Fibroblast of lung (primary cell): ENCODE measurements at places on chromosomes 6 and 20. TPM values are rescaled to one million over a fixed set of nuclear protein-coding genes. Genes with fewer than 3 reads are reported as not detected.

CAP2 gene
- 2.6 and 8.6 TPM in 2 replicates for total RNA-seq

GRCh38 chr20:24164360-24164759 lies 175.8 kb upstream of the GGTLC1 start:
- H3K36me3 ChIP-seq = no peaks in the 10 kb centered on the region
- DNase-seq = no peak
- H3K4me3 ChIP-seq = no peak overlapping the region
- H3K27me3 ChIP-seq = no peaks in the 10 kb centered on the region
- no peak overlapping the region for H3K27ac ChIP-seq

GRCh38 chr6:7268362-7268761 lies 44.6 kb downstream of the SSR1 start:
- no peaks in the 10 kb centered on the region for H3K27me3 ChIP-seq
- no peak overlapping the region for H3K4me3 ChIP-seq
- no peaks in the 10 kb centered on the region for H3K36me3 ChIP-seq
- H3K4me1 ChIP-seq = peaks cover 5% of the 10 kb centered on the region

DNA sequence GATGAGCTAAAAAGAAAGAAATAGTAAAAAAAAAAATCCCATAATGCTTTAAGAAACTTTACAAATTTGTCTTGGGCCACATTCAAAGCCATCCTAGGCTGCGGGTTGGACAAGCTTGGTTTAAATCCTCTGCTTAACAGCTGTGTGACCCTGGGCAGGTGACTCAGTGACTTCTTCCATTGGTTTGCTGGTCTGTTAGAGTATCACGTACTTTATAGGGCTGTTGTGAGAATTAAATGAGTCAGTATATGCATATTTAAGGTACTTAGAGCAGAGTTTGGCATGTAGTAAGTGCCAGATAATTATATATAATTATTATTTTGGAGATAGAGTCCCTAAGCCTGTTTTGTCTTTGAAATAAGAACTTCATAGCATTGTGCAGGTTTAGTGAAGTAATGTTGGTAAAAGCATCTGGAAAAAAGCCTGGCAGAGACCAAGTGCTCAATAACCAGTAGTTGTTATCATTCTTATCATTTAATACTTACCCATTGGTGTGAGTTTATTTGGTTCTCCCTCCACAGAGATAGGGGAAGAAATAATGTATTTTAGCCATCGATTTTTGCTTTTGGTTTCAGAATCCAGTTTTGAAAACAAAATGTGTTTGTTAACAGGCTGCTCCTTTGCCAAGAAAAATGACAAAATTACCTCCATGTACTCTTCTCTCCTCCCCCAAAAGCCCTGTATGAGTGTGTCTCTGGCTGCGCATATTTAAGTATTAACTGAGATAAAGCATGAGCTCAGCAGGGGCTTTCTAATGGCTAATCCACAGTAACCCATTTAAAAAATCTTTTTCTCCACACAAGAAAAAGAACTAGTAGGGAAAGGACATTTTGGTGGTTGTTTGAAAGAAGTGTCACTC lies 67.2 kb downstream of the FOXO3 start:
- H3K27ac ChIP-seq = peak overlapping the region; percentile 6
- no peaks in the 10 kb centered on the region for H3K27me3 ChIP-seq
- DNase-seq = peak; percentile 84
- no peak overlapping the region for H3K4me3 ChIP-seq
- peaks cover 17% of the 10 kb centered on the region for H3K4me1 ChIP-seq

OCSTAMP gene
- not detected in 2 replicates for total RNA-seq

- DNase-seq = peak; percentile 14
- no peaks in the 10 kb centered on the region for H3K27me3 ChIP-seq
- H3K4me1 ChIP-seq = no peaks in the 10 kb centered on the region
- H3K36me3 ChIP-seq = no peaks in the 10 kb centered on the region
Observed at GRCh38 chr6:82891076-82891475, 174.6 kb downstream of the UBE3D start.

DNA sequence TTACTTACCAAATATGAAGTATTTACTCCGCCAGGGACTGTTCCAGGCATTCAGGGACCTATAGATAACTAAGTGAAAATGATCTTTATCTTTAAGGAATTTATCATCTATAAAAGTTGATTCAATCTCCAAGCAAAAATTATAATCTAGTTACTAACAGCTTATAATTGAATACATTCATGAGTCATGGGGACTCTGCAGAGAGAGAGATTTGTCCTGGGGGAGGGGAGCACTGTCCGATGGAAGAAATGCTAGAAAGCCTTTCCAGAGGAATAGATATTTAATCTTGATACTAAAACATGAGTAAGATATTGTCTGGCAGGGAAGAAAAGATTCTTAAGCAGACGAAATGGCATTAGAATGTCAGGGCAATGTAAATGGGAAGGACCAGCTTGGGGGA lies 139.3 kb downstream of the CD164 start:
- H3K27ac ChIP-seq = no peak overlapping the region
- no peaks in the 10 kb centered on the region for H3K36me3 ChIP-seq
- no peaks in the 10 kb centered on the region for H3K4me1 ChIP-seq
- H3K27me3 ChIP-seq = no peaks in the 10 kb centered on the region

- H3K27ac ChIP-seq = peak overlapping the region; percentile 94
- H3K36me3 ChIP-seq = peaks cover 22% of the 10 kb centered on the region
- no peaks in the 10 kb centered on the region for H3K27me3 ChIP-seq
- peak overlapping the region; percentile 81 for H3K4me3 ChIP-seq
- no peak for DNase-seq
Observed at GRCh38 chr6:31958412-31958740, 395 bp downstream of the NELFE start.

SUMO4 gene
- 1.0 and 2.1 TPM in 2 replicates for total RNA-seq

DNA sequence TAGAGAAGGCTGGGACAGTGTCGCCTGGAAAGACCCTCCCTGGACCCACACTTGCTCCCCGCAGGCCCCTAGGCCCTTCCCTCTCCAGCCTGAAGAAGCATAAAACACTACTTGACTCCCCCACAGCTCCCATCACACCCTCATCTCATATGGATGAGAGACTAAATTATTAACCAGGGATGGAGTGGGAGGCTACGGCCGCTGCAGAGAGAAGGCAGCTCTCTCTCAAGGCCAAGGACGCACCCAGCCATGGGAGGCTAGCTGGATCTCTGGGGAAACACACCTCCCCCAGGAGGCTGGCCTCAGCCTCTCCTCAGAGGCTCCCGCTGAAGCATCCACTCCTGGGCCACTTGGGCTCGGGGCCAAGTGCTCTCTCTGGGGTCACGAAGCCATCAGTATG lies 102.5 kb downstream of the GRM4 start:
- H3K36me3 ChIP-seq = no peaks in the 10 kb centered on the region
- H3K27me3 ChIP-seq = peaks cover 3% of the 10 kb centered on the region
- no peak overlapping the region for H3K27ac ChIP-seq
- no peaks in the 10 kb centered on the region for H3K4me1 ChIP-seq

GRCh38 chr6:37366910-37367309 lies 13.1 kb downstream of the RNF8 start:
- no peak overlapping the region for H3K27ac ChIP-seq
- no peak overlapping the region for H3K4me3 ChIP-seq
- no peak for DNase-seq
- H3K4me1 ChIP-seq = no peaks in the 10 kb centered on the region
- H3K27me3 ChIP-seq = no peaks in the 10 kb centered on the region
- peaks cover 2% of the 10 kb centered on the region for H3K36me3 ChIP-seq

SFT2D1 gene
- 34.2 and 34.8 TPM in 2 replicates for total RNA-seq

GRCh38 chr6:907928-908327 lies 215.0 kb upstream of the EXOC2 start:
- peaks cover 5% of the 10 kb centered on the region for H3K27me3 ChIP-seq
- no peaks in the 10 kb centered on the region for H3K36me3 ChIP-seq
- DNase-seq = no peak
- no peak overlapping the region for H3K4me3 ChIP-seq
- peaks cover 5% of the 10 kb centered on the region for H3K4me1 ChIP-seq

- H3K4me1 ChIP-seq = no peaks in the 10 kb centered on the region
- no peaks in the 10 kb centered on the region for H3K36me3 ChIP-seq
- H3K27me3 ChIP-seq = no peaks in the 10 kb centered on the region
- DNase-seq = no peak
- H3K27ac ChIP-seq = no peak overlapping the region
- no peak overlapping the region for H3K4me3 ChIP-seq
Observed at GRCh38 chr6:168124158-168124557, 45.1 kb upstream of the FRMD1 start.

GRCh38 chr6:31493875-31494694 lies 3.9 kb upstream of the MICB start:
- peak overlapping the region; percentile 88 for H3K27ac ChIP-seq
- H3K36me3 ChIP-seq = no peaks in the 10 kb centered on the region
- DNase-seq = peak; percentile 64
- H3K27me3 ChIP-seq = no peaks in the 10 kb centered on the region
- peak overlapping the region; percentile 64 for H3K4me3 ChIP-seq
- H3K4me1 ChIP-seq = peaks cover 13% of the 10 kb centered on the region

- no peaks in the 10 kb centered on the region for H3K4me1 ChIP-seq
- H3K27ac ChIP-seq = no peak overlapping the region
- H3K36me3 ChIP-seq = no peaks in the 10 kb centered on the region
- no peak overlapping the region for H3K4me3 ChIP-seq
Observed at GRCh38 chr20:15927893-15928650, 645.2 kb downstream of the KIF16B start.

ULBP3 gene
- 6.2 and 10.2 TPM in 2 replicates for total RNA-seq

DNA sequence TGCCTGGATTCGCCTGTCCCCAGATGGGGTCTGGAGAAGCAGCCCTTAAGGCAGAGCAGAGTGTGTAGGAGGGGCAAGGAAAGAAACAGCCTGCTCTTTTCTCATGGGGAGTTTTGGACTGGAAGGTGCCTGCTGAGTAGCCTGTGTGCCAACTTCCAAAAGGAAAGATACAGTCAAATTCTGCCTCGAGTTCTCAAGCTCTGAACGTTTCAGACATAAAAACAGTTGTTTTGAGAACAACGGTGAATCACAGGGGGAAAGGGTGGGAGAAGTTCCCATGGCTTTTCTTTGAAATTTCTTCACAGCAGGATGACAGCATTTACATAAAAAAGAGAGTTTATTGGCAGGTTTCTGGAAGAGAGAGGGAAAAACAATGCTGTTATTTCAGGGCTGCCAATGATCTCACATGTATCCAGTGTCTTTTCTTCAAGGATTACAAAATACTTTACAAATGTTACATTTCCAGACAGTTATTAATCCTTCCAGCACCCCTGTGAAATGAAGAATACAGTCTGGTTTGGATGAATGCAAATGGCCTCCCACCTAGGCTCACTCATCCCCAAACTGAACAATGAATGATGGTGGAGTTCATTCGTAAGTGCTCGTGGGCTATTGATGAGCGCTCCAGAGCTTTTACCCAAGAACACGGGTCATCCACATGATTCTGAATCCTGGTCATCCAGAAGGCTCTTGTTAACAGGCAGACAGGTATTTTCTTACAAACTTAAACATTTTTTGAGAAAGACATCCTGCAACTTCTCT lies 33.8 kb upstream of the ECI2 start:
- H3K27me3 ChIP-seq = no peaks in the 10 kb centered on the region
- H3K27ac ChIP-seq = no peak overlapping the region
- peak; percentile 29 for DNase-seq
- H3K4me1 ChIP-seq = no peaks in the 10 kb centered on the region

SNAP91 gene
- total RNA-seq = under 0.01 and 0.17 TPM in 2 replicates

GRCh38 chr20:49186535-49187329 lies 1.4 kb downstream of the STAU1 start:
- H3K36me3 ChIP-seq = no peaks in the 10 kb centered on the region
- DNase-seq = peak; percentile 63
- peak overlapping the region; percentile 86 for H3K4me3 ChIP-seq
- H3K4me1 ChIP-seq = peaks cover 4% of the 10 kb centered on the region
- peak overlapping the region; percentile 46 for H3K27ac ChIP-seq
- no peaks in the 10 kb centered on the region for H3K27me3 ChIP-seq

DNA sequence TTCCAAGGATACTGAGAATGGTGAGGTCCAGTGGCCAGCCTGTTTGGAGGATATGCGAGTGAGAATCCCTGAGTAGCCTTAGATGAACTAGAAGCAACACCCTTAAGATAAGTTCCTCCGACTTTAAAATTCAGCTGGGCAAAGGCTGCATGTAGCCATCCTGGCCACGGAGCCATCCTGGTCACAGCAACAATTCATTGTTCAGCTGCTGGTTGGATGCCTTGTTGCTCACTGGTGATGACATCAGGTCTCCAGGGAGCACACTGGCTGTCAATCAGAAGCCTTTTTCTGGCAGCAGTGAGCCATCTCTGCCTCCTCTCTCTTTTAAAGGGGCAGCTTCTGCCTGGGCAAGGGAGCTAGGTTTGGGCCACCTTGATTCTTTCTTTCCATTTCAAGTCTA lies 22.4 kb upstream of the RIMS4 start:
- H3K27ac ChIP-seq = no peak overlapping the region
- H3K36me3 ChIP-seq = no peaks in the 10 kb centered on the region
- H3K4me3 ChIP-seq = no peak overlapping the region
- no peak for DNase-seq

GRCh38 chr6:148959008-148959407 lies 212.2 kb downstream of the UST start:
- no peaks in the 10 kb centered on the region for H3K4me1 ChIP-seq
- H3K36me3 ChIP-seq = no peaks in the 10 kb centered on the region
- H3K27ac ChIP-seq = no peak overlapping the region
- no peak for DNase-seq

DNA sequence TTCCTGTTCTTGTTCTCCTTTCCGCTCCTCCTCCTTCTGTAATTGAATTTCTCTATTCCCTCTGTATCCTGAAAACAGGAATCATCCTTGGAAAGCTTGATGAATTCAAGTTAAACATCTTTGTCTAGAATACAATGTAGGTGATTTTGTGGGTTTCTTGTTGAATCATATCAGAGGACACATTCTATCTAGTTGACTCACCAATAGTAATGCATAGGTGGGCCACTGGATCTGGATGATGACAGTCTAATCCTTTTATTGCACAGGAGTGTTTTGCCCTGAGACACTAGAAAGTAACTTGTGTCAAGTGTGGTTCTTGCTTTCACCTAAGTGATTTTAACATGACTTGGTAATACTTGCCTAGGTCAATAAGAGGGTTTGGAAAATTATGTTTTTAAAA lies 164.3 kb downstream of the RFPL4B start:
- peaks cover 2% of the 10 kb centered on the region for H3K27me3 ChIP-seq
- no peaks in the 10 kb centered on the region for H3K4me1 ChIP-seq
- no peak overlapping the region for H3K4me3 ChIP-seq
- H3K27ac ChIP-seq = no peak overlapping the region

DNA sequence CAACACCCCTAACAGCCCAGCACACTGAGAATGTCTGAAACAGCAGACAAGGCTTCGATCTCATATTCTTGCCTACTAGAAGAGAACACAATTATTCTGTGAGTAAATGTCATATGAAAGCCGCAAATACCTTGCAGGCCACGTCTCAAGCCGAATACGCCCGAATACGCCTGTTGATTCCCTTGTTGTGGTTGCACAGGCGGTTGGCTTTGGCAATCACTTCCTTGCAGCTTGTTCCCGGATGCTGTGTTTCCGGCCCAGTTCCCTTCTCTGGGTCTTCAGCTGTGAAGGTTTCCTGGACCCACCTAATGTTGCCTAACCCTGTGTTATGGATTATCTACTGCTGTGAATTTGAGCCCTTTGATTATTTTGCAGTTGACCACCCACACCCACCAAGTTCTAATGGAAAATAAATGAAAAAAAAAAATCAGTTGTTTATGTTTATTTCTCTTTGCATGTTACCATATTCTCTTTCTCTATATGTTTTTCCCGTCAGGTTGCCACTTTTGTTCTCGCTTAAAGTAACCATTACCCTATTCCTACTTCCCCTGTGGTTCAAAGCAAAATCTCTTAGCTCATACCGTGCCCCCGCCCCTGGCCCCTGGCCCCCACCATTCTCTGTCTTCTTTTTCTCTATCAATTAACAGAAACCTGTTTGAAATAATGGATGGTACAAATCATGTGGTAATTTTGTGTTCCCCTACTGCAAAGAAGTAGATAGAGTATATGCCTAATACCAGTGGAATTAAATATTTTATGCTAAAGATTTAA lies 172.4 kb downstream of the ADGB start:
- no peak overlapping the region for H3K27ac ChIP-seq
- no peaks in the 10 kb centered on the region for H3K36me3 ChIP-seq
- no peak for DNase-seq
- H3K4me3 ChIP-seq = no peak overlapping the region
- H3K27me3 ChIP-seq = no peaks in the 10 kb centered on the region

CPNE5 gene
- 0.26 TPM in 1 of 2 replicates, not detected in the other for total RNA-seq

FAM83C gene
- not detected in 2 replicates for total RNA-seq
